ENCODE measurements at places on chromosomes 5 and 9.

DNA sequence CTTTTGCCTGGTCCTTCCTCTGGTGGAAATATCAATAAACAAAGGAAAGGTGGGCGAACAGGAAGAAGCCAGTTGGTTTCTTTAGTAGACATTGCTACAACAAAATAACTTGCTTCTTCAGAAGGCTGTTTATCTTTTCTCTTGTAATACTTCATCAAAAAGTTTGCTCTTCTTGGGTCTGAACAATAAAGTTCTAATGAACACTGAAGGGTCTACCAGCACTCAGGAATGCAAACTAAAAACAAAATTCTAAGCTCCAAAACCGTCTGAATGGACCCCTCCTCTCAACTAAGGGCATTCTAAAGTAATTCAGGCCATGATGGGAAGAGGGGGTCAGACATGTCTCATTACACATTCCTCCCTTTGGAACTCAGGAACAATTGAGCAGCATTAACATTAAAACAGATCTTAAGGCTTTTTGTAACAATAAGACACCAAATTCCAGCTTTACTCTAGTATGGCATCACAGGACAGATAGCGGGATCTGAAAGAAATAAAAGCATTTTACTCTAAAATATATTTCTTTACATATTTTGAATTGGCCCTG is 2.3 kb downstream of the TBCA start:
- no peak for DNase-seq

- no peak for DNase-seq
Observed at GRCh38 chr9:93483497-93483896, 30.1 kb upstream of the FAM120AOS start.

DNA sequence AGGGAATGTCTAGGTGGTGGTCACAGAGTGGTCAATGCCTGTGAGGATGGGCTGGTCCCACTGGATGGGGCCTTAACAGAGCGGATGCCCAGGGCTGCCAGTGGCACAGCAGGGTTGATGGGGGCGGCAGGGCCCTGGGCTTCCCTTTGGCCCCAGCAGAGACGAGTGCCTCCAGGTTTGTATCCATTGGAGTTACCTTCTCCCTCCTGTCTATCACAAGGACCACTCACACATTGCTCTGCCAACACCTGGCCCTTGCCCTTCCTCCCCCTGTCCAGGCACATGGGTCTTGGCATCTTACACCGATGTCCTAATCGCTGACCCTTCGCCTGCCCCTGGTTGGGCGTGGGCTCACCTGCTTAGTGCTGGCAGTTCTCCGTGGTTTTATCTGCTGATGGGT is 26.2 kb upstream of the IRX4 start:
- DNase-seq, result no peak

DNA sequence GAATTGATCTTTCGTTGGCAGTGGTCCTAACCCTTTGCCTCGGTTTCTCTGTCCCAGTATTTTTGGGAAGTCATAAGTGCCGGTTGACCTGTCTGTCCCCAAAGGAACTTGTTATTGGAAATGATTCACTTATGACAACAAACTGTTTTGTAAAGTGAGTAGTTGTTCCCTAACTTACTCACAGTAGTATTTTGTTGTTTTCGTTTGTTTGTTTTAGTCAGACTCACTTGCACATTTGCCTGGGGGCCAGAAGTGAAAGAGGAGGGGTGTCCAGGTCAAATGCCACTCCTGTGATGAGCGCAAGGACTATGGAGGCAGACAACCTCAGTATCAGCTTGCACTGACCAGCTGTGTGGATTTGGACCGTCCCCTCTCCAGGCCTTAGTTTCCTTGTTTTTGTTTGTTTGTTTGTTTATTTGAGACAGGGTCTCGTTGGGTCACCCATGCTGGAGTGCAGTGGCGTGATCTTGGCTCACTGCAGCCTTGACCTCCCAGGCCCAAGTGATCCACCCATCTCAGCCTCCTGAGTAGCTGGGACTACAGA is 47.3 kb downstream of the ANKRD55 start:
- no peak for DNase-seq

GRCh38 chr5:84378961-84379360 is 5.7 kb downstream of the EDIL3 start:
- no peak for DNase-seq

- DNase-seq, result no peak
Observed at GRCh38 chr5:34062419-34062818, 19.4 kb upstream of the C1QTNF3 start.

GRCh38 chr5:123285122-123286023 is 137.8 kb downstream of the CEP120 start:
- DNase-seq, result no peak

- DNase-seq, result no peak
Observed at GRCh38 chr9:90053027-90053426, 448.2 kb downstream of the GADD45G start.

DNA sequence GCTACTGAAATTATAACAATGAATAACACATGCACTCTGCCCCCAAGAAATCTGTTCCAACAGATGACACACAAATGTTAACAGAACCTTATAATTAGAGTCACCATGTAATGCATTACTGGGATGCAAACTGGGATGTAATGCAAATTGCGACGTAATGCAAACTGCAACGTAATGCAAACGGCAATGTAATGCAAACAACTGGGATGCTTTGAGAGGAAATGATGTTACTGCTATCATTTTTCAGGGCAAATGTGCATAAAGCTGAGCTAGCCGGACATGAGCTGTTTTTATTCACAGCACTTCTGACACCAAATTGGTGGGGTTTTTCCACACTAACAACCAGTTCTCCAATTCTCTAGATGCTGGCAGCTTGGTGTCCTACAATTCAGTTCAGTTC is 117.2 kb downstream of the ADAMTS16 start:
- DNase-seq, result no peak

- DNase-seq, result no peak
Observed at GRCh38 chr5:103263054-103263453, 4.5 kb downstream of the MACIR start.

DNA sequence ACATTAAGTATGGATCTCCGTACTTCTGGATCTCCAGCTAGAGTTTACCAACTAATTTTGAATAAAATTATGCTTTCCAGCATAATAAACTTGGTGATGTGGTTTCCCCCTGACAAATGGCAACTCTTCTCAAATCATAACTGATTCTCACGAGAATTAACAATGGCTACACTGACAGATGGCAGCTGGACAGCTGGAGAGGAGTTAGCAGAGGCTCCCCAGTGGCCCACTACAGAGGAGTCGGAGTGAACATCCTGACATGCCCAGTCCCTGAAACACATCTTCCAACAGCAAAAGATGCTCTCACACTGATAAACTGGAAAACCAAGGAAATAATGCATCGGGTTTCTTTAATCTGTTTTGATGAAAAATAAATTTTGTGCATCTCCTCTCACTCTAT is 239.6 kb downstream of the MAN2A1 start:
- DNase-seq, result no peak

- no peak for DNase-seq
Observed at GRCh38 chr5:98938464-98938863, 9.7 kb upstream of the CHD1 start.

DNA sequence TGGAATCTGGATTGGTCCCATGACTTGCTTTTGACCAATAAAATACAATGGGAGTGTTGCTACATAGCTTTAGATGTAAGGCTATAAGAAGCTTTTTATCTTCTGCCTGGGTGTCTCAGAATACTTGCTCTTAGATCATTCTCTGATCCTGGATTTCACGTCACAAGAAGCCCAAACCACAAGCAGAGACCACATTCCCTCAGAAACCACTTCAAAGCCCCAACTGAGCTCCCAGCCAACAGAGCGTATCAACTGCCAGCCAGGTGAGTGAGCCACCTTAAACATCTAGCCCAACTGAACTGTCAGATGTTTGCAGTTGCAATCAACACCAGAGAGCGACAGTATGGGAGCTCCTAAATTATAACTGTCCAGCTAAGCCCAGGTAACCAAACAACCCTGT is 687.1 kb downstream of the TLE1 start:
- no peak for DNase-seq

GRCh38 chr9:100761276-100761802 is 183.5 kb downstream of the CAVIN4 start:
- no peak for DNase-seq

DNA sequence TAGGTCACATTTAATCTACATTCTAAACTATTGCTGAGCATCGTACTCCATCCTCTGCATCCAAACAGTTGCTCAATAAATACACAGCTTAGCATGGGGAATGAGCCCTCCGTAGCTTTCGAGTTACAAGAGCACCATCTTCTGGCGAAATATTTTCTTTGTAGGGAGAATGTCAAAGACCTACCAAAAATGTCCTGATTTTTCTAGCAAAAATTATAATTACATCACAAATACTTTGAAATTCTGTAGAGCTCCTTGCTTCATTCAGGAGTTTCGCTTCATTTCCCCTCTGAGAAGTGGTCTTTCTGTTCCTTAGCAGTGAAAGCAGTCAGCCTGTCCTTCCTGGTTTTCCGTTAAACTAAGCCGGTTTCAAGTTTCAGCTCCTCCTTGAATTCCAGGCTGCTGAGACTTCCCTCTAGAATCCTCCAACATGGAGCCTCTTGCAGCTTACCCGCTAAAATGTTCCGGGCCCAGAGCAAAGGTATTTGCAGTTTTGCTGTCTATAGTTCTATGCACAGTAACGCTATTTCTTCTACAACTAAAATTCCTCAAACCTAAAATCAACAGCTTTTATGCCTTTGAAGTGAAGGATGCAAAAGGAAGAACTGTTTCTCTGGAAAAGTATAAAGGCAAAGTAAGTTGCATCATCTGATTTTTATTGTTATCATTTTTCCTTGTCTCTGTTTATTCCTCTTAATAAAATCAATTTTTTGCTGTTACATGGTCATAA is at the start of gene GPX8:
TSS of gene GPX8 (plus strand) at position 409 of the 730 bp plus-strand sequence. CDS start at position 431, 22 bp downstream.
- DNase-seq, result no peak

DNA sequence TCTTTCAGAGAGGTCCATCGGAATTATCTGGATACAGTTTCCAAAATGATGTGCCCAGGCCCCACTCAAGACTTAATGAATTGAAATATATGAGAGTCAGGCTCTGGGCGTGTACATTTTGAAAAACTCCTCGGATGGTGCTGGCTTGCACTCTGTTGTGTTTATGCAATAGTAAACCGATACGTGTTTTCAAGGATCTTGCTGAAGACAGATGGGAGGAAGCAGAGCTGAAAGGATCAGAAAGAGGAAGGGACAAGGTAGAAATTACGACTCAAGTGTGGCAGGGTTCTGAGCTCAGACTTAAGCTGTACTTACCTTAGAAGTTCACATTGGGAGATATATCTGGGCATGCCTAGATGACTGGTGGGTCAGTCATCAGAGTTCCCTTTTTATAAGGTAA is 13.7 kb upstream of the STOM start:
- no peak for DNase-seq

DNA sequence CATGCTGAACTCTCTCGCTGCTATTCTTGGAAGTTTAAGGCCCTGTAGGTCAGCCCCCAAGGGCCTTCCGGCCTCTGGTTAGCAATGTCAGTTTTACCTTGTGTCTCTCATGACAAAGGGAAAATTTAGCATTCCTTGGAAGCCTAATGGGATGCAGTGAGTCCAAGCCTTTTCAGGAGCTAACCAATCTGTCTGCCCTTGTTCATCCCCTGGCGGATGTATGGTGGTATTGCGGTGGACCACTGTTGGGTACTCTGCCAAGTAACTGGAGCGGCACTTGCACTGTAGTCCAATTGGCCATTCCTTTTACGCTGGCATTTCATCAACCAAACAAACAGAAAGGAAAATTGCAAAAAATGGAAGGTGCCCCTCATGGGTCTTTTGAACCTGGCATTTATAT is 318.4 kb upstream of the NMUR2 start:
- no peak for DNase-seq

- DNase-seq, result no peak
Observed at GRCh38 chr5:150801117-150801927, 22.8 kb downstream of the SMIM3 start.

DNA sequence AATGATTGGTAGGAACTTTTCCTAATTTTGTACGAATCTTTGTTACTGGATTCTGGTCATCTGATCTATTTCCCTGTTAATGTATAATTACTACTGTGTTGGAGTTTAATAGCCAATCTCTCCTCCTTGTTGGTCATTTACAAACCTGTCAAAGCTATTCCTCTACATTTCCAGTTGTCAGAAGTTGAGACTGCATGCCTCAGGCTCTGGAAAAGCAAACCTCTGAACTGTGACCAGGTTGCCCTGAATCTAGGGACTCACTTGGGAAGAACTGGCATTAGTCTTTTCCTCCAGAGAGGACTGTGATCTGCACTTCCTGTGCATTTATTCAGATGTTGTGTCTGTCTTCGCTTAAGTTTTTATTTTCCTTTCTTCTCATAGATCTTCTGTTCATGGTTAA is 16.1 kb downstream of the PDLIM4 start:
- no peak for DNase-seq

DNA sequence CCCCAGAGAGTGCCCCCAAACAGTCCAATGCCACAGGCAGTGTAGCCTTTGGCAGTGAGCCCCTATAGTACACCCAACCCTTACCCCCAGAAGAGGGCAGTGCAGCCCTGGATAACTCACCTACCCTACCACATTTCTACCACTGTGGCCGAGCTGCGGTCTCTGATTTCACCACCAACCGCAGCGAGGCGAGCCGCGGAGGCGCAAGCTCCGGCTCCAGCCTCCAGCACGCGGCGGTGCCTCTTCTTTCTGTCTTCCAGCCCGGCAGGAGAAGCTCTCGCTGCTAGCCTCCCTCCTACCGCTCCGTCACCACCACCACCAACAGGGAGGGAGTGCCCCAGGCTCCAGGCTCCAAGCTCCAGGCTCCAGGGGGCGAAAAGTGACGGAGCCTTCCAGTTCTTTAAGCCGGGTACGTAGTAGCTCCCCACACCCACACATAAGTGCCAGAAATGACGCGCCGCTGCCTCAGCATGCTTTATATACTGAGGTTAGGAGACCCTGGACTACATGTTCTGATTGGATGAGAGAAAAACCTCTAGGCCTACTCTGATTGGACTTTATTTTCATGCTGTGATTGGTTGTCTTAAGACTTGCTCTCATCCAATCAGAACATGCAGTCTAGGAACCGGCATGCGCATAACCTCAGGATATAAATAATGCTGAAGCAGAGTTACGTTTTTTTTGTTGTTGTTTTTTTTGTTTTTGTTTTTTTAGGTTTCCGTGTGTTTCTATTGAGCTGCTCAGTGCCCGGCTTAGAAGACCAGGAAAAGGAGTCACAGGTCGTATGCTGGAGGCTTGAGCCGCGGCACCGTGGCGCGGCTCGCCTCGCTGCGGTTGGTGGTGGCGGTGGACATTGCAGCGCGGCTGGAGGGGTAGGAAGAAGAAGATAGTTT is at the start of gene PCAT7:
TSS of gene PCAT7 (plus strand) at position 645 of the 893 bp plus-strand sequence.
- no peak for DNase-seq

DNA sequence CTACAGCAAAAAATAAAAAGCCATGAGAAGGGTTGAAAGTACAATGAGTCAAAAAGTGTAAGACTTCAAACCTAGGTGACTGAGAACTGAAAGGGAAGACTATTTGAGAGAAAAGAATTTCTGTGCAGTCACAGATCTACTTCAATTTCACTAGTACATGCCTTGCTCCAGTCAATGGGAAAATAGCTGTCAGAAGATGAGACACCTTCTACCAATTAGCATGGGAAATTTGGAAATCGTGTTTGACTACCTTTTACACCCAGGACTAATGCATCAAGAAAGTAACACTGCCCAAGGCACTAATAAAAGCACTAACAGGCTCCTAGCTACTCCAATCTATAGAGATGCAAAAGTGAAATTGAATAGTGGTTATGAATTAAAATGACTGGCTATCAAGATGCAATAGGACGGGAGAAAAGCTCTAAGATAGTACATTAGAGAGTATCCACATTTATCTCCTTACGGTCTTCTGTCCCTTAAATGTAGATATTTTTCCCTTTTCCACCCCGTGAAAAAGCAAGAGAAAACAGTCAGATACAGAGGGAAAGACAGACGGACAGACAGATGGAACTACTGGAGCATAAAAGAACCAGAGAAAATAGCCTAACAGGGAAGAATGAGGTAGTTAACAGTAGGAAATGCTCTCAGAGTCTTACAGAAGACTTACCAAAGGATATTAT is 15.2 kb downstream of the ERP44 start:
- DNase-seq, result no peak
